Glutamatergic neuron (in vitro differentiated cells): ENCODE measurements at places on chromosomes 12 and 14.

DNA sequence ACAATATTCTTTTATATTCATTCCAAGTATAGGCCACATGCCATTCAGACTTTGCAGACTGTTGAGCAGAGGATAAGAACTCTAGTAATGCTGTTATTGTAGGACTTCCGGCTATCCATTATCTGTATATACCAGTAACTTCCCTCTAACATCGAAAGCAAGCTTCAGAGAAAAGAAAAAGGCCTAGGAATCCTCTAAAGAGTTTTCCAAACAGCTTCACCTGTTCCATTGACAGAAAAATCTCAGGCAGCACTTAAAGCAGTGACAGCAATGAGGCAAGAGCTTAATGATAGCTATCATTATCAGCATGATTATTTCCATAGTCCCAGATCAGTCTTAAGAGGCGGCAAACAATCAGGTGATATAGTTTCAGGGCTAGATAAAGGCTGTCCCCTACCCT lies 1.8 kb downstream of the CPNE8 start:
- DNase-seq: no peak

DNA sequence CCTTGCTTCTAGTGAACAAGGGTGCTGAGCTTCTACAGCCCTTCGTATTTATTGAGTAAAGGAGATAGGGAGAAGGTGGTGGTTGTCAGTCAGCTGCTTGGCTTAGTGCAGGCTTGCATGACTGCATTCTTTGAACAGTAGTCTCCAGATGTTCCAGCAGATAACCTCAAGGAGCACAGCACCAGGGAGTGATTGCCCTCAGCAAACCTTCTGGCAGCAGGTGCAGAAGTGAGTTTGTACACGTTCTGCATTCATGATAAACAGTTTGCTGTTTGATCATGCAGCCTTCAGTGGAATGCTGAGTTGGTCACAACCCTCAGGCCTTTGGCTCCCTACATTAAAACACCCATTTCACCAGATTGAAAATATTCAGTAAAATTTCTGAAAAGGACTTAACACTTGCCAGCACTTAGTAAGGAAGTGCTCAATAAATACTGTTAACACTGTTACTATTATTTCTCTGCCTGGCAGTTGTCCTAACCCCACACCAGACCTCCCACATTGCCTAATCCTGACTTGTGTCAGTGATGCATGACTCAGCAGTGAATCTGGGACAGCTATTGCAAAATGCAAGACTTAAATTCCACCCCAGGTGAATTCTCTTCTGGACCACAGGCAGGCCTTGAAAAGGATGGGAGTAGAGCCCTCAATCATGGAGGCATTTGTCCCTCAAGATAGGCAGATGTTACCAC lies 18.9 kb upstream of the CARMIL3 start:
- no peak for DNase-seq

GRCh38 chr12:91744597-91744996 lies 401.0 kb downstream of the BTG1 start:
- DNase-seq: no peak

- no peak for DNase-seq
Observed at GRCh38 chr12:76909290-76909689, 30.5 kb upstream of the CSRP2 start.

DNA sequence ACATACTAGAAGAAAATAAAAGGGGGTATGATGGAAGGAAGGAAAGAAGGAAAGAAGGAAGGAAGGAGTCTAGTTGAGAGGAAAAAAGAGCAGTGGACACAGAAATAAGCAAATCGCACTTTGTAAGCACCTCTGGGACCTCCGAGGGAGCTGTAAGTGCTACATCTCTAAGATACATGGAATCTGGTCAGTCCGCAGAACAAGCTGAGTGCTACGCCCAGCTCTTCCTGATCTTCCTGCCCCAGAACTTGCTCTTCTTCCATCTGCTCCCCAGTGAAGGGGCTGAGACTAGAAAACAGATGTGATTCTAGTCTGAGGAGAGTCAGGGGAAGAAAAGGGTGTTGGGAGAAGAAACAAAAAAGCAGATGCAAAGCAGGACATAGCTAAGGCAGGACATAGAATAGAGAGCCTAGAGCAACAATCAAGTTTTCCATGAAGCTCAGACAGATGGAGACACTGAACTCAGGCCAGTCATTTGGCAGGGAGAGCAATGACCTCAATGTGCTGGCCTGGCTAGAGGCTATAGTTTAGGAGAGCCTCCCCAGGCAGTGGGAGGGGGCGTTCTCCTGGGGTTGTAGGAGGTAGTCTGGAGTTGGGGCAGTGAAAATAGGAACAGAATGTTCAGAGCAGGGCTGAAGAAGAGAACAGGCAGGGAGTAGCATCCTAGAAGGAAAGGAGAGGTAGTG lies 1.7 kb upstream of the MFAP5 start:
- no peak for DNase-seq

DNA sequence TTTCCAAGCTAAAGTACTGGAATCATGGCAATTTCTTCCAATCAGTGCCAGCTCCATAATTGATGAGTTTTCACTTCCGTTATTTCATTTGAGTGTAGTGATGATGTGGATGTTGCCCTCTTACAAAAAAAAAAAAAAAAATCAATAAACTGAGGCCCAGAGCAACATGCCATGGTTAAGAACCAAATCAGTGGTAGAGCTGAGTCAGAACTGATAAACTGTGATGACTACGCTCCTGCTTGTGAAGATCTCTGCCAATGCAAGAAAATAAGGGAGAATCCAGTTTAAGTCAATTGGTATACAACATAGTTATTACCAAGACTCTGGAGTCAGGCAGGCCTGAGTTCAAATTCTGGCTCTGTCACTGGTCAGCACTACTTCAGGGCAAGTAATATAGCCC lies 102.7 kb downstream of the GPR135 start:
- DNase-seq: no peak
